Epithelial cell of esophagus (primary cell): ENCODE measurements at places on chromosomes 2 and 18.

- no peak for DNase-seq
Observed at GRCh38 chr18:3401669-3402620, 48.0 kb upstream of the TGIF1 start.

- no peak for DNase-seq
Observed at GRCh38 chr2:111219285-111219684, 98.6 kb downstream of the BCL2L11 start.

DNA sequence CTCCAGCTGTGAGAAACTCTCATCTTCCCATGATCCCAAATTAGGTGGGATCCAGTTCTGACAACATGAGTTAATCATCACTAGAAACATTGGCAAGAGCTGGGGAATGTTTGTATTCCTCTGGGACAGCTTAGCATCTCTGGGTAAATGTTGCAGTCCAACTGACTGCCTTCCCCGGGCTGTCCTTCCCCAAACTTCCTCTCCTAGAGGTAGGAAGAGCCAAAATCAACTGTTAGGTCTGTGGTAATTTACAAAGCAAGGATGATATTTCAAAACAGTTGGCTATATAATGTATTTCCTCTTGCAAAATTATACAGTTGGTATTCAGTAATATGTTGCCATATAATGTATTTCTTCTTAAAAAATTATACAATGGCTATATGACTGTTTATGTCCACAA, 148.5 kb downstream of the MGAT5 start:
- DNase-seq: no peak

GRCh38 chr2:12074126-12074844, 327.9 kb downstream of the LPIN1 start:
- DNase-seq: no peak

DNA sequence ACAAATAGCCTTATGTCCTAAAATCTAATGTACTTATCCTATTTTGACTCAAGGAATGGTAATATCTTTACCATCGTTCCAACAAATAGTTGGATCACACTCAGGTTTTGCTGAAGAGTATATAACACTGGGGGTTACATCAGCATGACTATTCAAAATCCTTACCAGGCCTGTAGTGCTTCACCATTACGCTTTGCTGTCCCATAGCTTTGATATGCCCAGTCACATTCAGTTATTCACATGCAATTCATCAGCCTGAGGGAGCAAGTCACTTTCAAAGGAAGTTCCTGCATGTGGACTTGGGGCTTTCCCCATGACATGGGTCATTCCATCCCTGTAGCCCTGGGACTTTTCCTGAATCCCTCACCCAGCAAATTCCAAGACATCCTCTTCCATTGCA, 39.6 kb downstream of the FTCDNL1 start:
- peak; percentile 10 for DNase-seq

GRCh38 chr2:40285391-40285790, 166.5 kb downstream of the SLC8A1 start:
- no peak for DNase-seq

DNA sequence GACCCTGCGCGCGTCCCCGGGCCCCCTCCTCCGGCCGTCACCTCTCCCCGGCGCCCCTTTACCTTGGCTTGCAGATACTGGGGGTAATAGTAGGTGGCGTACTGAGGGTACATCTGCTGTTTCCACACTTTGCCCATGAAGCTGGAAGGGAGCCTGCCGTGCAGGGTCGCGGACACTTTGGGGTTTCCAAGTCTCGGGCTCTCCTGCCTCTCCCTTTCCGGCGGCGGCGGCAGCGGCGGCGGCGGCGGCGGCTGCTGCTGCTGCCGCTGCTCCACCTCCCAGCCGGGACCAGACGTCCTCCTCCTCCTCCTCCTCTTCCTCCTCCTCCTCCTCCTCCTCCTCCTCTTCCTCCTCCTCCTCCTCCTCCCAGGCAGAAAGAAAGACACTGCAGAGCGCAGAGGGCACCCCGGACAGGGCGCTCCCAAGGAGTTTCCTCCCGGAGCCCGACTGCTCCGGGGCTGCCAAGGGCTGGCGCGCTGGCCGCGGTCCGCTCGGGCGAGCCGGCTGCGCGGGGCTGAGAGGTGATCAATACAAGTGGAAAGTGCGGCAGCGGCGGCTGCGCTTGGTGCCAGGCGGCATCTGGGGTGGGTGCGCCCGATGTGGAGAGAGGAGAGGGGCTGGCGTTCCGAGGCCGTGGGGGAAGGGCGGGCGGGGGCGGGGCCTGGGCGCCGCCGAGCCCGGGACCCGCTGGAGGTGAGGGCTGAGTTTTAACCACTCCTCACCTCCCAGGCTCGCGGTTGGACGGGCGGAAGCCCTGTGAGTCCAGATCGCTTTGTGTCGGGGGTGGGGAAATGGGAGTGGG, at the start of gene RBMS1:
Gene RBMS1 (minus strand): TSS at position 581 of the 802 bp plus-strand sequence. CDS start 444 bp downstream, at position 137.
- DNase-seq: peak; percentile 53

- DNase-seq: peak; percentile 75
Observed at GRCh38 chr2:241620419-241620769, 16.6 kb downstream of the THAP4 start.

- no peak for DNase-seq
Observed at GRCh38 chr18:76364282-76365259, 130.5 kb downstream of the ZNF516 start.

GRCh38 chr18:2150566-2150965, 420.7 kb downstream of the METTL4 start:
- peak; percentile 55 for DNase-seq

GRCh38 chr18:59516356-59517155, 157.5 kb upstream of the LMAN1 start:
- peak; percentile 40 for DNase-seq
